ENCODE measurements at places on chromosomes 11 and 22.
A peak's percentile ranks its signal among the peaks of the same experiment; 100 is the strongest.

DNA sequence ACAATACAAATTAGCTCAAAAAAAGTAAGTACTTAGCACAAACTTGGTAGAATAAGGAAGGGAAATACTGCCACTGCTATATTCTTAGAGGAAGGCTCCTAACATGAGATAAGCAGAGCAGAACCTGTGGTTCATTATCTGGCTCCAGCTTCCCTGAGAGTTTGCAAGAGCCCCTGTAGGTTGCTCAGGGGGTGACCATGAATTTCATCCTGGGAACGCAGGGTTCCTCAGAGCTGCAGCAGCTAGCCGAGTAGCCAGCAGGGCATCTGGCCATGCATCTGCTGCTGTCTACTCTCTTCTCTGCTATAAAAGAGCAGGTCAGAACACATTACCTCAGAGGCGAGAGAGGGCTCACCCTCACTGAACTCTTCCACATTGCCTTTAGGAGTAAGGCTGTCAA is 67.3 kb downstream of the TRPC6 start:
- no peak for DNase-seq
- H3K27ac ChIP-seq: no peak overlapping the region
- H3K27me3 ChIP-seq: no peaks in the 10 kb centered on the region
- H3K36me3 ChIP-seq: no peaks in the 10 kb centered on the region

GRCh38 chr11:128098781-128099180 is 488.6 kb downstream of the ETS1 start:
- H3K4me1 ChIP-seq: no peaks in the 10 kb centered on the region
- H3K4me3 ChIP-seq: no peak overlapping the region
- no peaks in the 10 kb centered on the region for H3K27me3 ChIP-seq
- no peaks in the 10 kb centered on the region for H3K36me3 ChIP-seq
- no peak for DNase-seq

DNA sequence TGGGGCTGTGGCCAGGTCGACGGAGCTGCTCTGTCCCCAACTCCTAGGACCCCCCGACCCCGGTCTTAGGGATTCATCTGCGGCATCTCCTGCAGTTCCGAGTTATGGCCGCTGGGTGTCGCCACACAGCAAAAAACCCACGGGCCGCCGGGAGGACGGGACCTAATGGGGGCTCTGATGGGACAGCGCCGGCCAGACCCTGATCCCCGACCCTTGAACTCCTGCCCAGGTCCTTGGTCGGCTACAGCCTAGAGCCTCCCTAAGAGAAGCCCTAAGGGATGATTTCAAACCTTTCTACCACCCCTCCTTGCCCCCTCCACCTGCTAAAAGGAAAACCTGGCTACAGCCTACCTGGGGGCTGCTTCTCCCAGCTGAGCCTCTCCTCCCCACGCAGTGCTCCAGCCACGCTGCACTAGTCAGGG is 30.8 kb upstream of the LRRC10B start:
- no peaks in the 10 kb centered on the region for H3K27me3 ChIP-seq
- H3K4me1 ChIP-seq: no peaks in the 10 kb centered on the region
- no peak overlapping the region for H3K27ac ChIP-seq
- no peak overlapping the region for H3K4me3 ChIP-seq

- DNase-seq: peak; percentile 75
- H3K27ac ChIP-seq: peak overlapping the region; percentile 100
- H3K4me1 ChIP-seq: peaks cover 49% of the 10 kb centered on the region
- peak overlapping the region; percentile 74 for H3K4me3 ChIP-seq
These were observed 718 bp downstream of the CHKA start for GRCh38 chr11:68120273-68121066.

GRCh38 chr11:13347901-13348300 is 70.3 kb downstream of the BMAL1 start:
- no peak overlapping the region for H3K4me3 ChIP-seq
- DNase-seq: no peak
- no peak overlapping the region for H3K27ac ChIP-seq

GRCh38 chr11:6703247-6704063 is 20.3 kb upstream of the MRPL17 start:
- H3K4me3 ChIP-seq: no peak overlapping the region
- DNase-seq: peak; percentile 57
- H3K27ac ChIP-seq: no peak overlapping the region
- H3K36me3 ChIP-seq: no peaks in the 10 kb centered on the region
- H3K27me3 ChIP-seq: no peaks in the 10 kb centered on the region

DNA sequence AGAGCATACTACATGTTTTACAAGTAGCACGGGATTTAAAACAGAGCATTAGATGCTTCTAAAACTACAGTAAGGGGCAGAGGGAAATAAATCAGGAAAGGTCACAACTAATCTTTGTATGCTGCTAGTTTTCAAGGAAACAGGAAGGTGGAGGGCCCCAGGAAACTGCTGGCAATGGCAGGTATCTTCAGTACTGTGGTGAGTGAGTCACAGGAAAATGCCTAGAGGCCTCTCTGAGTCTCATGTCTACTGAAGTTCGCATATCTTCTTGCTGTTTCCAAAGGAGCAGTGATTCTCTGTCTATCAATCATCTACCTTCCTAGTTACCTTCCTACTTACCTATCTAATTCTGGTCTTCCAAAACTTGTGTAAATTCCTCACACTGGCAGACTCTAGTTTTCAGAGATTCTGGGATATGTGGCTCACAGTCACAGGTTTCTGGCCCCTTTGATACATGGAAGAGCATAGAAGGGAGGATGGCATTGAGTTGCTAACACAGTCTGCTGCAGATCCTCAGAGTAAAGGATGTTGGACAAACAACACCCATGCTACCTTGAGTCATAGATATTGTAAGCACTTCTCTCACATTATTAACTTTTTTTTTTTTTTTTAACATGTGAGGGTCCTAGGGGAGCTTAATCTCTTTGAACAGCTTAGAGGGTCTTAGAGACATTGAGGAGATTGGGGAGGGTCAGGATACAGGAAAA is 58.8 kb upstream of the SYN3 start:
- no peak overlapping the region for H3K4me3 ChIP-seq
- no peak overlapping the region for H3K27ac ChIP-seq
- DNase-seq: no peak
- no peaks in the 10 kb centered on the region for H3K4me1 ChIP-seq
- no peaks in the 10 kb centered on the region for H3K27me3 ChIP-seq
- H3K36me3 ChIP-seq: no peaks in the 10 kb centered on the region

DNA sequence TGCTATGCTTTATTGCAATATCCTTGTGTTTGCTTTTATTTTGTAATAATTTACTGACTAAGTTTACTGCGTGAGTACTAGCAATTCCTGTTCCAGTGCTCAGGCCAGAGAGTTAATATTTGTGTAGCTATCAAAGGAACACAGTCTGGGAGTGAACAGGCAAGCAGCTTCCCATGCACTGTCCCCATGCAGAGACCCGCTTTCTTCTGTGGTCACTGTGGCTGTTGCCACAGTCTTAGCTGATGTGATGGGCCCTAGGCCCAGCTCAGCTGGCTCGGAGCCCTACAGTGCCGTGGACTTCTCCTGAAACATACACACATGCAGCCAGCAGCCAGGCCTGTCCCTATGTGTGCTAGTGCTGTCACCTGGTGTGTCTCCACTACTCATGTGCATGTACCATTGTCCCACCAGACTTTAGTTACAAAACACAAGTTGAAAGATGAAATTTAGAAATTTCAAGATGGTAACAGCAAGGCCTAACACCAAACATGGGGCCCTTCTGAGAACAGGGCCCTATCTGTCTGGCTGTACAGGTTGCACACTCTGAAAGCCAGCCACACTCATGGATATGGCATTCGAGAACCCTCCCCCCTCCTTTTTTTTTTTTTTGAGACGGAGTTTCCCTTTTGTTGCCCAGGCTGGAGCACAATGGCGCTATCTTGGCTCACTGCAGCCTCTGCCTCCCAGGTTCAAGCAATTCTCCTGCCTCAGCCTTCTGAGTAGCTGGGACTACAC is 12.3 kb upstream of the SCUBE2 start:
- no peak overlapping the region for H3K27ac ChIP-seq
- no peak overlapping the region for H3K4me3 ChIP-seq
- no peaks in the 10 kb centered on the region for H3K4me1 ChIP-seq
- no peaks in the 10 kb centered on the region for H3K27me3 ChIP-seq
- no peaks in the 10 kb centered on the region for H3K36me3 ChIP-seq

DNA sequence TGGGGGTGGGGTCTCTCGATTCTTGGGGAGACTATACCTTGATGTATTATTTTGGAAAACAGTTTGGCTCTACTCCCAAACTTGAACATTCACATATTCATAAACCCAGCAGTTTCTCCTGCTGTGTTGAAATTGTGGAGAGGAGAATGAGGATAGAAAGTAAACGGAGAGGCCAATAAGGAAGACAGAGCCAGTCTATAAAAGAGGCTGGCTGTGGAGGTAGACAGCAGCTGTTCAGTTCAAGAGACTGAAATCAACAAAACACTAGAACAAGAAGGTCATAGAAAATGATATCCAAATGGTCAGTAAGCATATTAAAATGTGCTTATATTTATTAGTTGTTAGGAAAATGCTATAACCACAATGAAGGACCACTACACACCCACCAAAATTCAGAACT is 1.9 kb upstream of the MOGAT2 start:
- peaks cover 26% of the 10 kb centered on the region for H3K4me1 ChIP-seq
- no peaks in the 10 kb centered on the region for H3K36me3 ChIP-seq
- H3K27me3 ChIP-seq: no peaks in the 10 kb centered on the region
- no peak for DNase-seq
